Fibroblast of skin of abdomen (primary cell): ENCODE measurements at places on chromosomes 4 and X.

GRCh38 chr4:118813561-118813960, 22.4 kb downstream of the SEC24D start:
- no peak for DNase-seq

GRCh38 chr4:155407480-155407879, 30.7 kb upstream of the MAP9 start:
- peak; percentile 48 for DNase-seq

GRCh38 chrX:107574711-107575110, 53.6 kb upstream of the PRPS1 start:
- no peak for DNase-seq

DNA sequence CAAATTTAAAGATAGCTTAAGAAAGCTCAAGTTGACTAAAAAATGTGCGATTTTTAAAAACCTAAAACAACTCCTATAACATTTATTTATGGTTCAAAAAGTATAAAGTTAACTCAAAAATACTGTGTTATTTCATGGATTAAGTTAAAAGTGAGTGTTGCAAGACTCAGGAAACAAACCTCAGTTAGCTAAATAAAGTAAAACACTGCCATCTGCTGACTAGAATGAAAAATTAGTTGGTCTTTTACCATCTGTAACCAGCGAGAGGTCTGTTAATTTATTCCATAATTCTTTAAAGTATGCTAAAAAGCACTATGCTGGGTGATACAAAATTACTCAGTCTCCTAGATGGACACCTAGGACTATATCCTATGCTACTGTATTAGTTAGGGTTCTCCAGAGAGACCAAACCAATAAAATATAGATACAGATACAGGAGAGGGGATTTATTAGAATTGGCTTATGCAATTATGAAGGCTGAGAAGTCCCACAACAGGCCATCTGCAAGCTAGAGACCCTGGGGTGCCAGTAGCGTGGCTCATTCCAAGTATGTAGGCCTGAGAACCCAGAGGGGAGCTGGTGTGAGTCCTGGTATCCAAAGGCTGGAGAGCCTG, 4.9 kb upstream of the WDFY3 start:
- peak; percentile 62 for DNase-seq

- peak; percentile 36 for DNase-seq
Observed at GRCh38 chr4:73836373-73837279, at the start of gene CXCL6. Gene CXCL6 (plus strand): TSS chr4:73836678. CDS start chr4:73836751, 73 bp downstream.

GRCh38 chr4:107392951-107393350, 327.1 kb downstream of the PAPSS1 start:
- DNase-seq: peak; percentile 42

DNA sequence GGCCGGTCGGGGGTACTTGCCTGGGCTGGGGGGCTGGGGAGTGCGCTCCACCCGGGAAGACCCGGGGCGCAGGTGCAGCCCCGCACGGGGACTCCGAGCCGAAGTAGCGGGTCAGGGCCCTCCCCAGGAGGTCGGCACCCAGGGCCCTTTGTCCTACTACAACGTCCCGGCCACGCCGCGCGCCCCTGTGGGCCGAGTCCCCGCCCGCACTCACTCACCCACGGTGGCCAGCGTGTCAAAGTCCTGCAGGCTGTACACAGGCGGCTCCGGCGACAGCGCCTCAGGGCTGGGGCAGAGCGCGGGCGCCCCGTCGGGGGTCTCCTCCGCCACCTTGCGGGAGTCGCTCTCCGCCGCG, 602 bp downstream of the PRKX start:
- no peak for DNase-seq

GRCh38 chr4:70760662-70761061, 38.9 kb downstream of the RUFY3 start:
- no peak for DNase-seq

- no peak for DNase-seq
Observed at GRCh38 chr4:174794543-174795094, 34.4 kb downstream of the GLRA3 start.

- peak; percentile 49 for DNase-seq
Observed at GRCh38 chr4:114082348-114082747, 102.9 kb upstream of the ARSJ start.

GRCh38 chr4:100929135-100929534, 411.3 kb upstream of the EMCN start:
- no peak for DNase-seq

DNA sequence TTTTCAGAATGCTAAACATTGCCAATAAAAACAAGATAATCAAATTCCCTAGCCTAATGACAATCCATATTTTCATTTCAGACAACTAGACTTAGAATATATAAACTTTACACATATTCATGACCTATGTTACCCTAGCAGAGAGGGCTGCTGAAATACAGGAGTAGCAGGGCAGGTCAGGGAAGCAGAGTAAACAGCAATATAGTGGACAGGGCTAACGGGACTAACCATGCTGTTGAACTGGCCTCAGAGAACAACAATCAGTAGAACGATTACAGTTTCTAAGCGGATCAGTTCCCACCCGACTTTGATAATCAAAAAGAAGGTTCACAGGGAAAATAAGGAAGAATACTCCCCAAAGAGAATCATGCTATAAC, 14.0 kb downstream of the TBCK start:
- DNase-seq: no peak

DNA sequence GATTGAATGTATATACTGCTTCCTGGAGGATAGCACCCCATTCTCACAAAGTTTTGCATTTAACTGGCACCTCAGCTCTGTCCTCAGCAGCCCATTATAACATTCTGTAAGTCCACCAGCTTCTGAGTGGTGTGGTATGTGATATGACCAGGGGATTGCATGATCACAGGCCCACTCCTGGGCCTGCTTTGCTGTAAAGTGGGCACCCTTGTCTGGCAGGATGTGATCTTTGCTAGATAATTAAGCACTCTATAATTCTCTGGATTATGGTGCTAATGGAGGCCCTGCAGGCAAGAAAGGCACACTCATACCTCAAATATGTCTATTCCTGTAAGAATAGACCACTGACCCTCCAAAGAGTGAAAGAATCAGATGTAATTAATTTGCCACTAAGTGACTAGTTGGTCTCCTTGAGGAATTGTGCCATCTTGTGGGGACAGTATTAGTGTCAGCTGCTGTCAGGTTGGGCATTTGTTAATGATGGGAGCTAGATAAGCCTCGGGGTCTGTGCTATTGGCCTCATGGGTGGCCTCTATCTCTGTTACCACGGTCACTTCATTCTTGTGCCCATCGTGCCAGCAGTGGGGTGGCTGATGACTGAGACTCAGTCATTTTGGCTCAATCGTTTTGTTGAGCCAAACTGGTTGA, 2.2 kb upstream of the CFI start:
- peak; percentile 74 for DNase-seq

GRCh38 chrX:152926279-152926678, 28.4 kb downstream of the ZNF185 start:
- DNase-seq: peak; percentile 73

DNA sequence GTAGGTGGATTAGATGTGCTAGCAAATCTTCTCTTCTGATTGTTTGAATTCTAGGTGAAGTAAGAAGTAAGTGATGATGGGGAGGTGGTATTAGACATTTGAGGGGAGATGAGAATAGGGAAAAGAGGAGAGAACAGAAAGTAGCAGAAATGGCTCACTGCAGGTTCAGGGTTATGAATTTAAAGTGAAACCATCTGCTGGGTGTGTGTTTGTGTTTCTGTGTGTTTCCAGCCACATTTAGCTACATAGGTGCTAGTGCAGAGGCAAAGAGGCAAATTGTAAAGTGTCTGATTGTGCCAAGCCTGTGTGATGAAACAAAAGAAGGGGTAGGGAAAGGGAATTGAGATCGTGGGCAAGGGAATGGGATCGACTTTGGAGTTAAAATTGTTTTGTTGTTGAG, 50.6 kb downstream of the ZFX start:
- DNase-seq: no peak

GRCh38 chr4:185165605-185166063, 22.6 kb downstream of the SLC25A4 start:
- DNase-seq: peak; percentile 75

GRCh38 chrX:107477406-107477805, 28.0 kb downstream of the FRMPD3 start:
- no peak for DNase-seq

DNA sequence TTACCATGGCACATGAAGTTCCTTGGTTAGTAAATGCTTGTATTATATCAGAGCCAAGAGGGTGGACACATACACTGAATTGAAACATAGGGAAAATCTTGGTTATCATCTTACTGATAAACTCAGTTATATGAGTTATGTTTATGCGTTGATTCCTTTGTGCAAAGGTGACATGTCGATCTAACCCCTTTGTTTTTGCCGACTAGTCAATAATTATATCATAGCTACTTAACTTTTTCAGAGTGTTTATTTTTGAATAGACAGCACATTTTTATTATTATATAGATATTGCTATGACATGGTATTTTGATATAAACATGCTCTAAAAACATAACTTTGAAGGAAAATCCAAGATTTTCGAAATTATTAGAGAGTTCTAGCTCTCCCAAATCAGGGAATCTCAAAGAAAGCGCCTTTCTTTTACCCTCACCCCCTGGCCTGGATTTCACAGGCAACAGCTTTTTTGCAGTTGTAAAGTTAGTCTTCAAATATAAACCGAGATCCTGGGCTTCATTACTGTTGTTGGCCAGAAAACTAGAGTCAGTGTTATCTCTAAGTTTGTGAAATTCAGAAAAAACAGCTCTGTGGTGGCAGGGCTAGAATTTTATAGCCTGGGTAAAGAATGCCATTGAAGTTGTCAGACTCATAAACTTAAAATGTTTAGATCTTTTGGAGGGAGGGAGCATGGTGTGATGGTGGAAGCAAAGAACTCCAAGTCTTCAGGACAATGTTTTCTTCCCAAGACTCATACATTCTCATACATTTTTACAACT, 45.8 kb upstream of the PITX2 start:
- no peak for DNase-seq

DNA sequence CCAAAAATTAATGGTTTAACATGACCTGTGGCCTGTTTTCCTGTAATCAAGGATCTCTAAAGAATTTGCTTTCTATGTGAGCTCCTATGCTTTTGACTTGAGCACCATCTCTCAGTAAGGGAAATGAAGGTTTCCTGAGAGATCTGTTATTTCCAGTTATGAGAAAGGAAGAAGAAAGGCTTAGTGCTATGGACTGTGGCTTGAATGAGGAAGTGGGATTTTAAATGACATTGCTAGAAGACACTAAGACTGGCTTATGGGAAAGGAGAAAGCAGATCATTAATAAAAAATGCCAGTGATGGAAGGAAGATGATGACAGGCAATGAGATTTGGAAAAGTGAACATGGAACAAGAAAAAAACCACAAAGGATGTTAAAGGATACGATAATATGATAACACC, 285.4 kb downstream of the OPHN1 start:
- no peak for DNase-seq

- DNase-seq: no peak
Observed at GRCh38 chrX:71536285-71536684, 3.4 kb downstream of the OGT start.

DNA sequence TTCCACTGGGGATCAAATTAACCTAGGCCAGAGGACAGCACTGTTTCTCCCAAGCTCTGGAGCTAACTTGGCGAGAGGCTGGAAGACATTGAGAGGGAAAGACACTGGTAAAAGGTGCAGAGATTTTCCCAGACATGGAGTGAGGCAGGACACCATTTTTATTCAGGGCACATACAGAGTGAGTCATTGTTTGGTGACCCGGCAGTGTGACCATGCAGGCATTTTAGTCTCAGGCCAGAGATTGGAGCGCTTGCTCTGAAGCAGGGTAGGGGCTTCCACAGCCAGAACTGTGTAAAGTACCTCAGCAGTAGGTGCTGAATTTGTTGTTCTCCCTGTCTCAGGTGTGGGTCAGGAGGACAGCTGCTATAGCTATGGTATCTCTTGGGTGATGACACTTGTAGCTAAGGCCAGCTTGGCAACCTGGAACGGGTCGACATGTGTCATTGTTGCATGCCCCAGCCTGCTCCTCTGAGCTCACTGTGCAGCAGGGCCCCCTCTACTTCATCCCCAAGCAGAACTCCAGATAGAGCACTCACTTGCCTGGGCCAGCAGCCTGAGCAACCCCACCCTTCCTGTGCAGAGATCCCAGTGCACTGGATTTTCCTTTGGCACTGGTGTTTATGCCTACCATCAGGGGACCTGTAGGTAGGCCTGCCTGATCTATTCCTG, 79.8 kb upstream of the ATP8A1 start:
- no peak for DNase-seq

DNA sequence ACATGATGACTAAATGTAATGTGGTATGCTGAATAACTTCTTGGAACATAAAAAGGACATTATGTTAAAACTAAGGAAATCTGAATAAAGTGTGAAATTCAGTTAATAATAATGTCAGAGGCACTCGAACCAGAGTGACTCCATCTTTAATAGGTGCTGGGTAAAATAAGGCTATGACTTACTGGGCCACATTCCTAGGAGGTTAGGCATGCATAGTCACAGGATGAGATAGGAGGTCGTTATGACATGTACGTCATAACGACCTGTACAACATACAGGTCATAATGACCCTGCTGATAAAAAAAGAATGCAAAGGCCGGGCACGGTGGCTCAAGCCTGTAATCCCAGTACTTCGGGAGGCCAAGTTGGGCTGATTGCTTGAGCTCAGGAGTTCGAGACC, 28.9 kb upstream of the OPHN1 start:
- peak; percentile 11 for DNase-seq

- peak; percentile 42 for DNase-seq
Observed at GRCh38 chrX:40140706-40141499, 43.1 kb upstream of the BCOR start.

- no peak for DNase-seq
Observed at GRCh38 chrX:30831082-30831481, 58.0 kb downstream of the TAB3 start.

DNA sequence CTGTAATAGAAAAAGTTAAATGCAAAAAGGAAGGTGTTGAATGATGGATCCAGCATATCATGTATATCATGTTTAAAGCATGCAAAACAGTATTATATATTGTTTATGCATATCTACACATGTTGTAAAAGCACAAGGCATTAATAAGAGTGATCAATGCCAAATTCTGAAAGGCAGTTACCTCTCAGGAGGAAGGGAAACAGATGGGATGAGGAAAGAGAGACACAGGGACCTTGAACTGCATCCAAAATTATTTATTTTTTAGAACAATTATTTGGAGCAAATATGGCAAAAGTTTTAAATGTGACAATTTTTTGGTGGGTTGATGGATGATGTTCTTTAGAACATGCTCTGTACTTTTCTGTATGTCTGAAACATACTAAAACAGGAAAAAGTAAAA, 193.4 kb downstream of the CLCN4 start:
- no peak for DNase-seq

DNA sequence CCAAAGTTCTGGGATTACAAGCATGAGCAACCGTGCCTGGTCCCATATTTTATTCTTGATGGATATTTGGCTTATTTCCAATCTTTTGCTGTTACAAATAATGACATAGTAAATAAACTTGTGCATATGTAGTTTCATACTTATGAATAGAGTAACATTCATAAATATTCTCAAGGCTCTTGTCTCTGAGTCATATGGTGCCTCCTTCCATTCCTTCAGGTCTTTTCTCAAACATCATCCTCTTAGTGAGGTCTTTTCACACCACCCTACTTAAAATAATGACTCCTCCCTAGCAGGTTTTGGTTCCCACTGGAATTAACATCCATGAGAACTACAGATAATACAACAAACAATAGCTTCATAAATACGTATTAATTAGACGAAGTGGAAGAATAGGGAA, 416.6 kb downstream of the IQCM start:
- DNase-seq: no peak
